ENCODE measurements at places on chromosomes 1 and 21. TPM values are rescaled to one million over a fixed set of nuclear protein-coding genes. Genes with fewer than 3 reads are reported as not detected.
A peak's percentile ranks its signal among the peaks of the same experiment; 100 is the strongest.

The CFH gene
- total RNA-seq = 138 TPM

The GUCA2B gene
- total RNA-seq = not detected

DNA sequence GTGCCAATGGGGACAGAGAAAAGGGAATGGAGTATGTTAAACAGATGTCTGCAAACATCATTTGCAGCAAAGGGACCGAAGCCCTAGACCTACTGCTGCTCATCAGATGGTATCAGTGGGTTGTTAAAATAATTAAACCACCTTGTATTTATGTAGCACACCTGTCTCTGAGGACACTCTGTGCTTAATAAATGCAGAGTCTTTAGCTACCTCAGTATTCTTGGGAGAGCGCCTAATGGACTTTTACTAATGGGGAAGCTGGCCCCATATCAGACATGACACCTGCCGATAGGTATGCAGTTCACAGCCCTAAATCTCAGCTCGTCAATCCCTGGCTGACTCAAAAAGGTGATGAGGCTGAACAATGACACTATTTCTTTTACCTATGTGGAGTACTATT lies 54.4 kb downstream of the SYT6 start:
- no peak for DNase-seq

DNA sequence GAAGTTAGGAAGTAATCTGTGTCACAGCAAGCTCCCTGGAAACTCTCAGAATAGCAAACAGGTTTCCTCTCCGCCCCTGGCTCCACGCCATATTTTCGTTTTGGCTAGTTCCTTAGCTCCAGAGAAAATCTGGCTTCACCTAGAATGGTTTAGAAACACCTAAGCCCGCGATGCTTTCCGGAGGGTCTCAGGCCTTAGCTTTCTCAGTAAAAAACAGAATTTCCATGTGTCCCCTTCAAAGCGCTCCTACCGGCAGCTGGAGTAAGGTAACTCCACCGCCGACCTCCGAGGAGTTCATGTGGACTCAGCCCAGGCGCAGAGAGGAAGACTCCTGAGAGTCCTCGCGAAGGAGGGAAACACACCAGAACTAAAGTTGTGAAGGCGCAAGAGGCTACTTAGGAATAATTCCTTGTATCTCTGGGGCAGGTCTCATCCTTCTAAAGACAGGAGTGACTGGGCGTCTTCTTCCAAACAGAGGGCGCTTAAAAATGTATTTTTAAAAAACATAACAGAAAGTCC lies 406 bp downstream of the KIAA0040 start:
- DNase-seq = peak; percentile 70

DNA sequence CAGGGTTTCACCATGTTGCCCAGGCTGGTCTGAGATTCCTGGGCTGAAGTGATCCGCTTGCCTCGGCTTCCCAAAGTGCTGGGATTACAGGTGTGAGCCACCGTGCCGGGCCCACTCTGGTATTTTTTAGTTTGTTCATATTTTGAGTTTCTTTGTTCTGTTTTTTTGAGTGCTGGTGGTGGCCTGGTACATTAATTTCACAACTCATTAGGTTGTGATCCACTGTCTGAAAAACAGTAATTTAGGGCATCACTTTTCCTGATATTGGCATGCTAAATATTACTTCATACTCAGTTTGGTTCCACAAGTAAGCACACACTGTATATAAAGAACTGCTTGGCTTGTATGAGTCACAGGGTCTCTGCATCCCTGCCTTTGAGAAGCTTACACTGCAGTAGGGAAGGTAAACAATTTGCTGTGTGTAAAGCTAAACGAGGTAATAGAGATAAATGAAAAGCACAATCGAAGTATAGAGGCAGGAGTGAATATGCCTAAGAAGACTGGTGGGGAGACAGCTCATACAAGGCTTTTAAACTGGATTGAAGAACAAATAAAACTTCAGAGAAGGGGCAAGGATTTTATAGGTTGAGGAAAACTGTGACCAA lies 7.7 kb downstream of the SNX27 start:
- DNase-seq = peak; percentile 56

GRCh38 chr1:211472724-211473123 lies 19.2 kb downstream of the RD3 start:
- no peak for DNase-seq

GRCh38 chr1:157105988-157106812 lies 6.6 kb upstream of the ETV3L start:
- peak; percentile 44 for DNase-seq

All from hepatocyte (in vitro differentiated cells).